Stimulated activated CD4-positive, alpha-beta T cell treated with anti-CD3 and anti-CD28 coated beads, Interleukin-1b, Interleukin-23, amount 100 ng/mL, for 1 hour (primary cell): ENCODE measurements at places on chromosomes 4 and X.

GRCh38 chr4:153518001-153518400 lies 51.8 kb downstream of the TMEM131L start:
- DNase-seq = no peak

DNA sequence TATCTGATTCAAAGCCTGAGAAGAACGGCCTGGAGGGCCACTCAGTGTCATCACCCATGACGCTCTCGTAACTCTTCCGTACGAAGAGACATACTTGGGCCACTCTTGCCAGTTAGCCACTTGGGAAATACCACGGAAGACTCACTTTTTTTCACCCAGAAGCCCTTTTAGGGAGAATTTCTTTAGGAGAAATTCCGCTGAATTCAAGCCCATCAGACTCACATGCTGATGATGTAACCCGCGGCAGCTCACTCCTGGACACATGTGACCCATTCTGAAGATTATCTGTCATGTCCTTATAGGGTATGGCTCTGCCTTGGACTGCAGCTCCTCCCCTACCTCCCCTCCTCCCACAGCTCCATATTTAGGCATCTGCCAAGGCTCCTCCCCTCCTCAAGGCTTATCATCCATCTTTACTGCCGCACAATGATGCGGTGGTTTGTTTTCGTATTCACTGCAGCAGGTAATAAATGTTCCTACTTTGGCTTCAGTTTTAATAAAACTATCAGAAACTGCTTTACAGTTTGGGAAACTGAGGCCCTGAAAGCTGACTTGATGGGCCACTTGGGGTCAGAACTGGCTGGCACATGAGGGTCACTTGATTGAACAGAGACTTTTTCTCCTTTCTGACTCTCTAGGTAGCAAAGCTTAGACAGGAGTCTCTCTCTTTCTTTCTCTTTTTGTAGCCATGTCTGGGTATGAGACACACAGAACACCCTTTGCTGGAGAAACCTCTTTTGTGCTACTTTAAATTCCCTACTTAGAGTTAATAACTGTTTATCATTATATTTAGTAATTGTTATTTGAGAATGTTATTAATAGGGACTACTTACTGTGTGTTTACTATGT lies 42.1 kb downstream of the RHOH start:
- no peak for DNase-seq

DNA sequence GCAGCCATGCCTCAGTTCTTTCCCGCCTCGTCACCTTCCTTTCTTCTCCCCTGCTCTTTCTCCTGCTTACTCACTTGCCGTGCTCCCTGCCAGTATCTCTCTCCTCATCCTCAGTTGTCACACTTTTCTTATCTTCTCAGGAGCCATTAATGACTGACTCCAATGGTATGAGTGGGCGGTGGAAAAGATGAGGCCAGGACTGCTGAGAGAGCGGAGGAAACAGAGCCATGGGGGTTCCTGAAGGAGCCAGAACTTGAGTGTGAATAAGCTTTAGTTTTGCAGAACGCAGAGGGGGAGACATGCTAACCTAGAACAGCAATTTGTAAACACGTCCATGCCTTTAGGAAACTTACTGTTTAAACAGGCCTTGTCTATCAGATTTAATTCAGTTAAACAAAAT lies 126.5 kb downstream of the CHIC2 start:
- no peak for DNase-seq

DNA sequence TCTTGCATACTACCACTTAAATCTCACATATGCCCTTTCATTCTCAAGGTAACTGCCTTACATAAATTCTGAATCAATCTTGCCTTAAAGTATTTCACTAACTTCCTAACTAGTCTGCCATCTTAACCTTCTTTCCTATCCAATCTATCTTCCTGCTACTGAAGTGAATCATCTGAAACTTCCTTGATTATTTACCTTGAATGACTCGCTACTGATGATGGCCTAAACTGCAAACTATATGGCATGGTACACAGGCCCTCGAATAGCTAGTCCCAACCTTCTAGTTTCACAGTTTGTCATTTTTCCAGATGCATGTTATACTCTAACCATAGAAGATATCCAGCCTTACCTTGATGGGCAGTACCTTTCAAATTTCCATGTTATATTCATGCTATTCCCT lies 19.9 kb downstream of the PHKA1 start:
- no peak for DNase-seq

DNA sequence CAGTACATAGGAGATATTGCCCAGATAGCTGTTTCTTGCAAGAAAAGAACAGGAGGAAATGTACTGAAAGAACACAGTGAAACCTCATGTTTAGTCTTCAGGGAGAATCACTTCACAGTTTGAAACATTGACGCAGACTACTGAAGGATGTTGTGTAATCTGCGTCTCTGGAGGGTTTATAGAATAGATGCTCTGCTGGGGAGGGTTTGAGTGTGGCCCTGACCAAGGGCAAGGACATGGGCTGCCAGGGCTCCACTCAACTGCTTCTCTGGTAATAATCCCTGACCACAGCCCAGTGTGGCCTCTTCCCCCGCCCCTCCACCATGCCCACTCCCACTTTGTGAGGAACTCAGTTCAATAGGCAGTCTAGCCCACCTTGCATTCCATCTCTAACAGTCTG lies 15.8 kb upstream of the ACE2 start:
- DNase-seq = no peak

- DNase-seq = no peak
Observed at GRCh38 chr4:6750286-6751221, 32.0 kb upstream of the KIAA0232 start.

GRCh38 chr4:126991965-126992364 lies 640.8 kb upstream of the INTU start:
- DNase-seq = no peak

DNA sequence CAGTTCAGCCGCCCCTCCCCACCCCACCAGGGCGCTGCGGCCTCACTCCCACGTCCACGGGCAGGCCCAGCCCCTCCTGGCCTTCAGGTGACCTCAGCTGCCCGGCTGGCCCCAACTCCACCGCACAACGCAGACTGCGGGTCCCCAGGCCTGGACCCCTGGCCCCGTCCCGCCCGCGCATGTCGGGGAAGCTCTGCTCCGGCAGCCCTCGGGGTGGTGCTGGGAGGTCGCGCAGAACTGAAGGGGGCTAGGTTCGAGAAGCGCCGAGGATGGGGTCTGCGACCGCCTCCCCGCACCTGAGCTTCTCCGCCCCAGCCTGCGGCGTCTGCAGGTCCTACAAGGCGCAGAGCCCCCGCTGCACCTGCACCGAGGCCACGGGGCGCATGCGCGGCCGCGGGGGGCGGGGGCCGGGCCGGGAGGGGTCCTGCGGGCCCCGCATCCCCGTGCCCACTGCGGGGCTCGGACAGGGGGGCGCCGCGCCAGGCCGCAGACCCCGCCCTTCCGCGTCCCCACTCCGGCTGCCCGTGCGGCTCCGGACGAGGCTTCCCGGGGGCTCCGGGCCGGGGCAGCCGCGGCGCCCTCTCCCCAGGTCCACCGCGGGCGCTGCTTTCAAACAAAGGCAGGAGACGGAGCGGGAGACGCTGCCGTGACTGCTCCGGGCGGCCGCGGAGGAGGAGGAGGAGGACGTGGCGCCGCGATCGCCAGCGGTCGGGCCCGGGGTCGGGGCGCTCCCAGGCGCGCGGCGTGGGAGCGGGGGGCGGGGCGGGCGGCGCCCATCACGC lies 672 bp upstream of the NAT8L start:
- no peak for DNase-seq

DNA sequence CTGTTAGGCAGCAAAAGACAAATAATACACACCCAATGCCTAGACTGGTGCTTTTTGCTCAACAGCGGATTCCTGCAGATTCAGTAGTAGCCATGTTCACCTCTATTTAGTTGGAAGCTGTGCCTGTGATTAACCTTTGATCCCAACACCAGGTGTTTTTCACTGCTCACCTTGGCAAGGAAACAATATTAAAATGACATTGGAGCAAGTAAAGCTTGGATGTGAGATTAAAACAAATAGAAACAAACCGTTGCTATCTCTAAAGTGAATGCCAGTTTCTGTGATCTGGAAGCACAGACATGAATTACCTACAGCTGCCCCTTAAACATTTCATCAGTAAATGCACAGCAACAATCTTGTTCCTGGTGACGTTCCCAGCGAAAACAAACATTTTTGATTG lies 35.7 kb downstream of the MAGEB17 start:
- no peak for DNase-seq

DNA sequence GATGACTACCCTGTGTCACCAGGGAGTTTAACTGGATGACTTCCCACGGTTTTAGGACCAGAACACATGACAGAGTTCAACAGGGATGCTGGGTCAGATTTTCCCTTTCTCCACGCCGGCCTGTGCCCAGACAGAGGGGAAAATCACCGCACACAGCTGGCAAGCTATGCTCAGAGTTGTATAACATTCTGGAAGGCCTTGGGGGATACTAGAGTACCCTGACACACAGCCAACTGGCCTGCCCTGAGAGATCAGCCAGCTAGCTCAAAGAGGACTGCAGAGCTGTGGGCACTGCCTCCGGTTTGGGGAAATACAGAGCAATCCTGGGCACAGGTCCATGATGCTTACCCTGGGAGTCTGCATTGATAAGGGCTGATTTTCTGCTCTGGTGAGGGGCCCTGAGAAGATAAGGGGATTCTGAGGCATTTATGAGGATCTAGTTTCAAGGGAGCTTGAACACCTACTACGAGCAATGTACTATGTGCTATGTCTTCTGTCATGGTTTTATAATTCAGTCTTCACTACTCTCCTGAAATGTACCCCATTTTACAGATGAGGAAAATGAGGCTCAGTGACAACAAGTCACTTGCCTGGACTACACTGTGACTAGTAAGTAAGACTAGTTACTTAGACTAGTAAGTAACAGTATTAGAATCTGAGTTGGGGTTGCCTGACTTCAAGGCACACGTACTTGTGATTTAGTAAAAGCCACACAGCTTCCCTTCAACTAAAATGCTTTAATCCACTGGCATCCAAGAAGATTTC lies 14.7 kb downstream of the C4orf54 start:
- DNase-seq = no peak

- DNase-seq = no peak
Observed at GRCh38 chrX:111877681-111878080, 1.7 kb downstream of the TRPC5OS start.

DNA sequence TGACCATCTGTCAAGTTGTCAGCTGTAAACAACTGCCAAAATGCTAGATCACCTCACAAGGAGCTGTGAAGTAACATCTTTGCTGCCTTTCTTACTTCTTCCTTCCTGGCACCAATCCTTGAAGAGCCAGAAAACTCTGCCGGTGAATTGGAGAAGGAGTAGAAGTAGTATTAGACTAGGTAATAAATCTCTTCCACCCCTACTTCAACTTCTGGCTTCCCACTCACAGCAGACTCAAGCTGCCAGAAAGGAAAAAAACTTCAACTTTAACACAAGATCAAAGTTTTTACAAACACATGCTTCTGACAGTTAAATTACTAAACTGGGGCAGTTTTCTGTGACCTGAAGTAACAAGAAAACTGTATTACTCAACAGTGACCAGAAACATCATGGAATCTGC lies 164.7 kb upstream of the SLC7A11 start:
- no peak for DNase-seq

DNA sequence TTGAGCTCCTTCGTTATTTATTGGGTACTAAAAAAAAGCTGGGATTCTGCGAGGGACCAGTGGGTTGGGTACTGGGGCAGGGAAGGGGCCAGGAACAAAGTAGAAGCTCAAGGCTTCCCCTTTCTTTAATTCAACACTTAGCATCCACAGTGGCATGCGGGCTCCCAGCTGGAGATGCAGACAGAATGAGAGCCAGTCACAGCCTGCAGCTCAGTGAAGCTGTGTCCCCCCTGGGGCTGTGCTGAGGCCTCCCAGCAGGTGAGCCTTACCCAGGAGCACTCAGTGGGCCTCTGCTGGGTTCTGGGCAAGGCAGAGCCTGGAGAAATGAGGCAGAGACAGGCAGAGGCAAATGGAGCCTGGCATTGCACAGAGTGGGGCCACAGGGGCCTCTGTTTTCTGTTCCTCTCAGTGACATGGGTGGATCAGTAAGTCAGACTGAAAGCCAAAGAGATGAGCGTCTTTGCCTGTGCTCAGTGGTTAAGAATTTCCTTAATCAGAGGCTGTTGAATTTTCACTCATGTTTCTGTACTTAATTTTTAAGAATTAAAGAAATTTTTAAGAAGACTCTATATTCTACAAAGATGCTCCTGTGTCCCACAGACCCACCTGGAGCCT lies 181.4 kb upstream of the RBPJ start:
- no peak for DNase-seq

DNA sequence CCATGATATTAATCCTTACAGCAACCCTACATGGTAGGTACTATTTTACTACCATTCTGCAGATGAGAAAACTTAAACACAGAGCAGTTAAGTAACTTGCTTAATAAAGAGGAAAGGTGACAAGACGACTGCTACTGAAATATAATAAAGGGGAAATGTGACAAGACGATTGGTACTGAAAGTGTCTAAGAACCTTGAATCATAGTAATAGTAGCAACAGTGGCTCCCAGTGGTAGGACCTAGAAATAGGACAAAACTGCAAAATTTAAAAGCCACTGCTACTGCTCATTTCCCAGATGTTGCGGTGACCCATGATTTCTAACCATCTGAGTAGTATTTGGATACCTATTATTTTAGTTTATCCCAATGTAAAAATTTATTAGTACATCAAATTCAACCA lies 89.5 kb downstream of the TASL start:
- DNase-seq = no peak

DNA sequence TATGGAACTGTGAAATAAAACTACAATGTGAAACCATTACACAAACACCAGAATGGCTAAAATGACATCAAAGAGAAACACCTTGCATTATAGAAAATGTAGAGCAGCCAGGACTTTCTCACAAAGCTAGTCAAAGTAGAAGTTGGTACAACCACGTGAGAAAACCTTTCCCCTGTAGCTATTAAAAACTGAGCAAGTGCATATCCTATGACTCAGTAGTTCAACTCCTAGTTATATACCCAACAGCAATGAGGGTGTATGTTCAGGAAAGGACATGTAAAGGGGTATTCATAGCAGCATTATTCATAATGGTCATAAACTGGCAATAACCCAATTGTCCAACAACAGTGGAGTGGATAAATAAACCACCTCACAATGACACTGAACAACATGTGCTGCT lies 177.5 kb upstream of the NUDT10 start:
- no peak for DNase-seq

DNA sequence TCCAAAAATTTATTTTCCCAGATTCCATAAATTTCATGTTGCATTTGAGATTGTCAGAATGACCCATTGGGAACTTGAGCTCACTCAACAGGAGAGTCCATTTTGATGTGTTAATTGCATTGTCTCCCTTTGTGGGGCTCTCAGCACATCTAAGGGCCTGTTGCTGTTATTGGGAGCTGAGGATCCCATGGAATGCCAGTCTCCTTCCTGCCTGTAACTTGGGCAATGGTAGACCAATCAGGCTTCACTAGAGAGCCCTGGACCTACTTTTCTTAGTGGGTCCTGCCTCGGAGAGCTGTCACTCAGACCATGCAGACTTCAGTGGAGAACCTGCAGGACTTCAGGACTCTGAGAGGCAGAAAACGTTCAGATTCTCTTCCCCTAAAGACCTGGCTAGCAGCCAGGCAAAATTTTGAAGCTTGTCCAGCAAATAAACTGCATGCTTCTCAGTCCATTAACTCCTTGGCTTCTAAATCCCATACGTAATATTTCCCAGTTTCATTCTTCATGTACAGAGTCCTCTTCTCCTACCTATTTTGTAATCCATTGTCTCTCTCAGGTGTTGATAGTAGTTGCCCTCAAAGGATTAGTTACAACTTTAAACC lies 25.1 kb downstream of the OCRL start:
- no peak for DNase-seq

- no peak for DNase-seq
Observed at GRCh38 chr4:124526331-124526730, 186.2 kb downstream of the ANKRD50 start.

- DNase-seq = no peak
Observed at GRCh38 chr4:181158971-181159370, 1084.2 kb upstream of the TENM3 start.
